Prostate gland (tissue), 2 donors: ENCODE measurements at places on chromosomes 2 and 18. TPM values are rescaled to one million over a fixed set of nuclear protein-coding genes. Genes with fewer than 3 reads are reported as not detected.
A peak's percentile ranks its signal among the peaks of the same experiment; 100 is the strongest.

Gene HJURP
- total RNA-seq = 1.7 TPM

DNA sequence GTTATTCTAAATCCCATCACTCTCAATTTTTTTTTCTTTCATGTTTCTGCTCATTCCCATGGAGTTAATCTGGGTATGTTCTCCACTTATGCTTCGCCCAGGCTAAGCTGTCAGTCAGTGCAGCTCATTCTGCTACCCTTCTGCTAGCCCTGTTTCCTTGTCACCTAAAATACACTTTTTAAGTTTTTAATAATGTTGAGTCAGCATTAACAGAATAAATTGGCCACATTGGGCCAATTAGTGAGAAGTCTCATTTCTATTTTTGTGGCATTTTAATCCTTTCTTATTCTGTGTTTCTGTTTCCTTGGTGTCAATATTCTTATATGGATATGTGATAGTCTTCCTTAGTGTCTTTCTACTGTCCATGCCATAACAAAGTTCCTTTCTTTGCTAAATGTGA is 1126.2 kb downstream of the DPP10 start:
- DNase-seq = no peak

DNA sequence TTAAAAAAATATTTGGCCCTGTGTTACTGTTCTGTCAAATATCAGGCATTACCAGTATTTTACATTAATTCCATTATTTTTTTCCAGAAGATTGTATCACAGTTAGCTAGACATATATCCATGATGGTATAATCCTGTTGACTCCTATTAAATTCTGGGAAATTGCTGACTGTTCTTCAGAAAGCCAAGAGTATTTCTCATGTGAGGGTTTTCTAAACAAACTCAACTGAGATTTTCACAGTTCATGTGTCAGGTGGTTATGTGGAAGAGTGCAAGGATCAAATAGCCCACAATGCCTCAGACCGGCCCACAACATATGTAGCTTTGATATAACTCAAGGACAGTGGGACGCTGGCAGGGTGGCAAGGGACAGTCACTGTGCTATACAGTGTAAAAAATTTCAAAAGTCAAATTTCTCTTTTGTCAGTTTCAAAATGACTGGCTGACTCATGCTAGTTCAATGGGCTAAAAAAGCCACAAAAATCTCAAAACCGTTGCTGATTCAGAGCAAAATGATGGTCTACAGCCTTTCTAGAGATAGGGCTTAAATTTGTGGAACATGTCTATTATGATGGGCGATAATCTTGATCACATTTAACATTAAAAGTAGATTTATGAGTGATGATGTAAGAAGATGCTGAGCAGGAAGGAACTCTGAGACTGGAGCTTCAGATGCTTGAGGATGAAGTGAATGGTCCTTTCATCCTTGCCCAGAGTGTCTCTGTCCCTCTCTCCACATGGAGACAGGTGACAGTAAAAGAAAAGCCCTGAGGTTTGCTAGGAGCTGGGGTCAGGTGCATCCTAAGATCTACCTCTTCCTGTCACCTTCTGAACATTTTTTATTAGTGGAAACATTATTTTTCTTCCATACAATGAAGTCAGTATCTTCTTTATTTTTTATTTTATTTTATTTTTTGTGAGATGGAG is 175.8 kb upstream of the PIEZO2 start:
- DNase-seq = no peak

DNA sequence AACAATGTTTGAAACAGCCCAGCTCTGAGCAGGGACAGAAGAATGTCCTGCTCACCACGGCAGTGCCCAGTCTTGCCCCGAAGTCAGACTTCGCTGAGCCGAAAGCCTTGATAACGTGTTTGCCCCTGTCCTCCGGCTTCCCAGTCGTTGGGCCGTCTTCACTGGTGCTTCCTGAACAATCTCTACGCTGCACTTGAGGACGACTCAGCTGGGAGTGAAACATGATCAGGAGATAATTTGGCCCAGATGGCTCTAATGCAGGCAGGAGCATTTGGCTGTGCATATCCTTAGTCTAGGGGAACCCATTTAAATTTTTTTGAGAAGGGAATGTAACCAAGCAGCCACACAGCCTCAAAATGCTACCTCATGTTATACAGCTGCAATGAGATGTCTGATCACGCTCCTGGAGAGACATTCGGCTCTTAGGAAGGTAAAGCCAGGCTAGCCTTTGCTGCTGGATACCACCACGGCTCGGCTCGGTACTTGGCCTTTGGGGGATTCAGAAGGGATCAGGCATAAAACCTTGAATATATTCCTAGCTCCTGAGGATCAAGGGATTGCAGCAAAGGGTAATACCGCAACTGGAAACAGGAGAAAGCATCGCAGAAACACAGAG is 43.6 kb downstream of the FECH start:
- DNase-seq = no peak

Gene SP140
- not detected for total RNA-seq

DNA sequence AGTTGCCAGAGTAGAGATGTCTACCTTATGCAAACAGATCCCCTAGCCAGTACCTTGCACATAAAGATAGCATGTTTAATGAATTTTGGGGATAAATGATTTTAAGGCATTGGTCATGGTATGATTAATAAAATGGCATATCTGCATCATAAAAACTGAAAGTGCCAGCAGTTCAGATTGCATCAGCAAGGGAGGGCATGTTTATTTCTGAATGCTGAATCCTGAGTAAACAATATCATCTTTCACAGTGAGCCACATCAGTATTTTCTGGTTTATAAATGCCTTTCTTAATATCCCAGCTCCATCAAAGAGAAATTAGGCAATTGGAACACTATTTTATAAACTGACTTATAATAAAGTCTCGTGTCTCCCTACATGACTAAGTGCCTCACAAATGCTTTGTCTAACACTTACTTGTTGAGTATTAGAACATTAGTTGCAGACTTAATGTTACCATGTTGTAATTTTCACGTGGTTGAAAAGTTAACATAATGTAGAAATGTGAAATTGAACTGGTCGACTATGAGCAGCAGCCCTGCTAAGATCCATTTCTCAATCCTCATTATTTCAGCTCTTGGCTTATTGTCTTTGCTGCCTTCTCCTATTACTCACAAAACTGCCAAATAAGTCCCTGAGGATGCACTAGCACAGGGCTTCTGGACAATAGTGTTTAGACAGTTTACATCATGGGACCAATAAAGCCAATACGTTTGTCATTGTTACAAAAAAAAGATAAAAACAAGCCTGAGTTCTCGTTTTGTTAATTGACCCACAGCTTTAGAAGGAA is 48.0 kb downstream of the LANCL1 start:
- DNase-seq = no peak

DNA sequence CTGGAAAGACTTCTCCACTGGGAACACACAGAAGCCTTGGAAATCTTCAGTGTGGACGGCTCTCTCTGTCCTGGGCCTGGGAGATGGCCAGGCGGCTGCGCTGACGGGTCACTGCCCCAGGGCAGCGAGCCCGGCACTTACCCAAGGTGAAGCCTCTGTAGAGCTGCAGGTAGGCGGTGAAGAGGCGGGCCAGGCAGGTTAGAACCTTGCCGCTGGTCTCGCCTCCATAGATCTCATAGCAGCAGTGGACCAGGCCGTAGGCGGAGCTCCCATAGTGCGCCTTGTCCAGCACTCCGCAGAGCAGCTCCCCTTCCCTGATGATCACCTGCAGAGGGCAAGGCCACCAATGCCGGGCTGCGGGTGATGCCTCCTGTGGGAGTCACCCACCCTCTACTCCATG is 53.0 kb downstream of the POLR1A start:
- DNase-seq = no peak

DNA sequence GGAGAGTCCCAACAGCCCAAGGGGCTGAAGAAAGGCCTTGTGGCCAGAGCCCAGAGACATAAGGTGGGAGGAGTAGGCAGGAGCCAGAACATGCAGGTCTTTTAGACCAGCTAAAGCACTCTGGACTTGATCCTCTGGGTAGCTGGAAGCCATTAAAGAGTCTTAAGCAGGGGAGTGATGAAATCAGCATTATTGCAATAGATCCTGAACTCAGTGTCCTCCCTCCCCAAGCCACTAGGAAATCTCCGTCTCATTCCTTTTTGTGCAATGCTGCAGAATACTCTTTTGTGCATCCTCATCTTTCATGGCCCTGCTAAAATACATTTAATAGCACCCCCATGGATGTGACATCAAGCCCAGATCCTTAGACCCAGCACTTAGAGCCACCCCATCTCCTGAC is 58.6 kb upstream of the ZCCHC2 start:
- no peak for DNase-seq

Gene DNAH6
- 1.1 TPM for total RNA-seq

Gene TMEM198
- 5.7 TPM for total RNA-seq

GRCh38 chr2:65574993-65575392 is 142.6 kb upstream of the SPRED2 start:
- DNase-seq = no peak

GRCh38 chr2:216596236-216596979 is 36.8 kb upstream of the IGFBP2 start:
- DNase-seq = no peak

Gene CACNB4
- total RNA-seq = 40.6 TPM

DNA sequence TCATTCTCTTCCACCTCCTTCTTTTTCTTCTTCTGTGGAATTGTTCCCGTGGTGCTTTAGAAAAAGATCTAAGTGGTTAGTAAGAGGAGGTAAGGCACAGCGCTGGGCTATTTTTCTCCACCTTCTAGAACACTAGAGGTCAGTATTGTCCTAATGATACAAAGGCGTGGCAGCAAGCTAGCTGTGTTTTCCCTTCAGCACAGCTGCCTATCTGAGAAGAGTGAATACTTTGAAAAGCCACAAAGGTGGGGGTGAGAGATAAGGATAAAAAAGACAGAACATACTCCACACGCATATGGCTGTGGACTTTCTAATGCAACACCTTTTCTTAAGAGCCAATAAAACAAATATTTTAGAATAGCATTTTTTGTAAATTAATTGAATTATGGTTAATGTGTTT is 2.1 kb downstream of the CNTNAP5 start:
- peak; percentile 9 for DNase-seq

DNA sequence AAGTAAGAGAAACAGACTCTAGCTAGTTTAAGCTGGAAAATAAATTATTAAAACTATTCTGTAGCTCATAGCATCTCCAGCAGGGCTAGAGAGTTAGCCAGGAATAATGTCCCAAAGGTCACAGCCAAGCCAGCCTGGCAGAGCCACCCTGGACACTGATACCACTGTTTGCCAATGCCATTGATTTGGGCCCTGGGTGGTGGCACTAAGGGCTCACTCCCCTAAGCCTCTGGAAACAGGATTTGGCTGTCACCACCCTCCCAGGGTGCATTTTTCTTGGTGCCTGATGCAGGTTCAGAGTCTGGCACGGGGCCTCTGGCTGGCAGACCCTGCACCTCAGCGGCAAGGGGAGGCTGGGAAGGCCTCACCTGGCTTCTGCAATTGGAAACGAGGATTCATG is 7.1 kb downstream of the SH2D6 start:
- DNase-seq = no peak

DNA sequence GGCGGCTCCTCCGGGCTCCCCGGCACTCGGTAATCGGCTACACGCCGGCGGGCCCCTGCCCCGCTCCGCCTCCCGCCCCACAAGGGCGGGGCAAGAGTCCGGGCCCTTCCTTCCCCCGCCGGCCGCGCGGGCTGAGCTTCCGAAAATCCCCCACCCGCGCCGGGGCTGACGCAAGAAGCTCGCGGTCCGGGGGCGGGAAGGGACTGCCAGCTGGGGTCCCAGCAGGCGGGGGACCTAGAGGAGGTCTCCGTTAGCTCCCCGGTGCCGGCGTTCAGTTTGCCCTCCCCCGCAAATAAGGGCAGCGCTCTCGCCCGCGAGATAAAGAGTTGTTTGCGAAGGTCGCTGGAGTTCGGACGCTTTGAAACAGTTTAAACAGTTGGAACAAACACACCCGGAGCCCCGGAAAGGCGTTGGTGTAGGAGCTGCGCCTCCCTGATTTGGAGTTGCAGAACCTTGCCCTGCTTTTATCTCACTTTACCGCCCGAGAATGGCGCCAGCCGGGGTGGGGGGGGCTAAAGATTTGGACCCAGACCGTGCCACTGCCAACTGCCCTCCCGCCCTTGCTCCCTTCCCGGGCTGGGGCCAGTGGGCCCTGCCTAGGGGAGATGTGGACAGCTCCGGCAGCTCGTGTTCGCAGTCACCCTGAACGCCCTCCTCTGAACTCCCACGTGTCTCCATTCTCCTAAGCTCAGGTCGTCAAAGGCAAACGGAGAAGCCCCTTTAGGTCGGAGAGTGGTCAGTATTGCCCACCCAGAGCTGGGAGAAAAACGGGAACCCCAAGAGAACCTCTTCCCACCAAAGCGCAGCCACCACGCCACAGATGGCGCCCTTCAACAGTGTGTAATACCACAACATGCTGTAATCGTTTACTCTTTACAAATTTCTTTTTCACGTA is at the start of gene NFE2L2:
NFE2L2 (minus strand) TSS at position 35 of the 895 bp plus-strand sequence. CDS start 151 bp downstream, outside the sequence.
- DNase-seq = peak; percentile 92

DNA sequence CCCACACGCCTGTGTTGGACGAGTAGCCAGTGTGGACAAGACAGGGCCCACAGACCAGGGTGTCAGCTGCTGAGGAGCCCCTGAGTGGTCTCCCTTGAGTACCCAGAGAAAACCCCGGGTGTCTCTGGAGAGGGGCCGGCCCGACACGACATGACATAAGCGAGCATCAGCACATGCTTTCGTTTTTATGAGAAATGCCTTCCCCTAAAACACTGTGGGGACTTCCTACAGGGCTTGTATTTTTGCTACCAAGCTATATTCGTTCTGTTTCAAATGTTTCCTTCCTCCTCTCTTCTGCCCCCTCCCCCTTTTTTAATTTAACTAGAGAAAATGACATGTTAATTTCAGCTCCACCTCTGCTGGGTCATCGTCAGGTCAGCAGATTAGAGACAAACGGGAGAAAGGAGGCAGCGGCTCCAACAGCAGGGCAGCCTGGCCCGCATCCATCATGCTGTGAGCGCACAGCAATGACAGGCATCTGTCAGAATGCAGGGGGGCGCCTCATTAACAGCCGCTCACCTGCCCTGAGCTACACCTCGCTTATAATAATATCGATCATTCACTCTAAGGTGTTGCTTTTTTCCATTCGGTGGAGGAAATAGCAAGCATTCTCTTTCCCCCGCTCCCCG is 286.2 kb downstream of the ZNF516 start:
- DNase-seq = no peak

GRCh38 chr2:50443868-50444630 is 587.9 kb downstream of the NRXN1 start:
- no peak for DNase-seq

Gene CFAP221
- not detected for total RNA-seq
